Stimulated activated CD4-positive, alpha-beta T cell treated with anti-CD3 and anti-CD28 coated beads, Interleukin-12 subunit alpha, Interleukin-12 subunit beta, amount 100 ng/mL, for 4 hours (primary cell): ENCODE measurements at places on chromosomes 16 and 17.

DNA sequence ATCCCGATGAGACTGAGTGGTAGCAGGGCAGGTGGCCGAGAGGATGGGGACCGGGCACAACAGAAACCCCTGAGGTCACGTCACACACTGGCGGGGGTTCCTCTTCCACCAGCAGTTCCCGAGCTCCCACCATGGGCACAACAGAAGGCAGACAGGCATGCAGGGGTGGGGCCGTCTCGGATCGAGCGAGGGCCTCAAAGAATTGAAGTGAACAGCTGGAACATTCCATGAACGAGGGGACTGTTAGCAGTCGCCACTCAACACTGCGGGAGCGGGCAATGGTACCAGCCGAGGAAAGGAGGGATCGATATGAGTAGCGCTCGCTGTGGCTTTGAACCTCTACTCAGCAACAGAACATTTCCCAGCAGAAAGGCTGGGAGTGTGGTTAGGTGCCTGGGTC lies 5.3 kb downstream of the CEP131 start:
- no peak for DNase-seq

DNA sequence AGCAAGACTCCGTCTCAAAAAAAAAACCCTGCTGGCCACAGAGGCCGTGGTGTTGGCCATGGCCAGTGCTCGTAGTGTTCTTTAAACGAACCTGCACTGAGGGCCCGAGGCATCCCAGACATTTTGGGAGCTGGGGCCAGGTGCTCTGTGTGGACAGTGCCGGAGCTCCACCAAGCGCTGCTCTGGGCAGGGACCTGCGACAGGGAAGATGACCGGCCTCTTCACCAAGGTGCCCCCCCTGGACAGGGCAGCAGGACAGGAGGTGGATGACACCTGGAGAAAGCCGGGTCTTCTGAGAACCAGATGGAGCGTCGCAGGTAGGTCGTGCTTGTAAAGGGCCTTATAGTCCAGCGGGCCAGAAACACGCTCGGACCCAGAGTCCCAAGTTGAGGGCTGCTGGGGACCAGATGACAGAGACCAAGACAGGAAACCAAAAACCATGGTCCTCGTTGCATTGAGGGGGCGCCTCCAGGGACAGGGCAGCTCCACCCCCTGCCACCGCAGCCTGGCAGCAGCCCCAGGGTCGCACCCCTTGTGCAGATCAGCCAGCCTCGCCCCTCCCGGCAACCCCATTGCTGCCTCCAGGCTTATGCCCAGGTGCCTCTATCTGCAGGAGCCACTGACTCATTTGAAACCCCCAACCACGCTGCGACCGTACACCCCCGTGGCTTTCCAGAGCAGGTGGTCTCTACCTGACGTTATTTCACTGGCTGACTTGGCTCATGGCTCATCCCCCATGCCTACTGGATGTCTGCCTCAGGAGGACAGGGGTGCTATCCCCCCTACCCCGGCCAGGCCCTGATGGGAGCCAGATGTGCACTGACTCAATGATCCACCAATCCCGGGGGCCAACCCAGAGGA lies 4.2 kb upstream of the NTN3 start:
- DNase-seq, result no peak

DNA sequence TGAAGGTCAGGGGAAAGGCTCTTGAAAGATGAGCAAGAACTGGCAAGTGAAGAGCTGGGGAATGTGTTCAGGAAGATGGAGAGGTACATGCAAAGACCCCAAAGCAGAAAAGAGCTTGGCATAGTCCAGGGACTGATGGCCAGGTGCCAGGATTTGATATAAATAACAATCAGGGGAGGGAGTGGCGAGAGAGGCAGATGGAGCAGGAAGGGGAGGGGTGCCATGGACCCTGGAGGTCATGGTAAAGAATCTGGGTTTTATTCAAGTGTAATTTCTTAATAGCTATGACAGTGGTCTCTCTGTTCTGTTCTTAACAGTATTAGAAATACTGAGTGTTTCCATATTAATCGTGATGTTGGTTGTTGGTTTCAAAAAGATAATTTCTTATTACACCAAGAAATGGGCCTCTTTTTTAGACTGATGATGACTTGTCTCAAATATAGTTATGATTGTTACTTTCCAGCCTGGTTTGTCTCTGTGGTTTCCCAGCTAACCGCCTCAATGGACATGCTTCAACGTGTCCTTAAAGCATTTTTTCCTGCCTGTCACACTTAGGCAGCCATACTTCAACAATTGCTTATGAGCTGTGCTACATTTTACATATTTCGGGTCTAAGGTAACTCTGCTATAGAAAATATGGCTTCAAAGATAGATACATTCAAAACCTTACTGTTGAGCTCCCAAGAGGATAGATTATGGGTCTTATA lies 49.4 kb downstream of the MYH10 start:
- no peak for DNase-seq

GRCh38 chr17:36752096-36752888 lies 150.9 kb downstream of the MRM1 start:
- DNase-seq, result no peak

- DNase-seq, result no peak
Measured at GRCh38 chr16:68785715-68786114, 48.6 kb downstream of the CDH1 start.

GRCh38 chr17:16977932-16978331 lies 6.0 kb upstream of the TNFRSF13B start:
- no peak for DNase-seq

- DNase-seq, result no peak
Measured at GRCh38 chr17:3574231-3574630, 16.6 kb upstream of the TRPV3 start.

- DNase-seq, result no peak
Measured at GRCh38 chr16:12898551-12898950, 2.8 kb upstream of the SHISA9 start.

GRCh38 chr17:71760062-71760720 lies 360.6 kb upstream of the SOX9 start:
- no peak for DNase-seq

DNA sequence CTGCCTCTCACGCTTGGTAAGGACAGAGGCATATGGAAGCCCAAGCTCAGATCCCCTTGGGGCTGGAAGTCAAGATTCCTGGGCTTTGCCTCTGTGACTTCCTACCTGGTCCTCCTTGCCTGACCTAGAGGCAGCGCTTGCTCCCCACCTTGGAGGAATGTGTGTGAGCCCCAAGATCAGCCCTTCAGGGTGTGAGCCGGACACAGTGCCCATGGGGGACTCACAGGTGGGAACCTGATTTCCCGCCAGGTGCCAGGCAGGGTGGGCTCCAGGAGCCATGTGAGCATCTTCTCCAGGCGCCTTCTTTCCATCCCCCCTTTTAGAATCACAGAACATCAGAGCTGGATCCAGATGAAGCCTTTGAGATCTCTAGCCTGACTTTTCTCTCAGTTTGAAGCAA lies 10.2 kb downstream of the CD300LG start:
- no peak for DNase-seq

GRCh38 chr16:89645122-89645521 lies 12.4 kb downstream of the CHMP1A start:
- no peak for DNase-seq

GRCh38 chr17:17052462-17053221 lies 10.4 kb downstream of the MPRIP start:
- DNase-seq, result no peak

- no peak for DNase-seq
Measured at GRCh38 chr17:83024218-83024971, 55.0 kb upstream of the METRNL start.

DNA sequence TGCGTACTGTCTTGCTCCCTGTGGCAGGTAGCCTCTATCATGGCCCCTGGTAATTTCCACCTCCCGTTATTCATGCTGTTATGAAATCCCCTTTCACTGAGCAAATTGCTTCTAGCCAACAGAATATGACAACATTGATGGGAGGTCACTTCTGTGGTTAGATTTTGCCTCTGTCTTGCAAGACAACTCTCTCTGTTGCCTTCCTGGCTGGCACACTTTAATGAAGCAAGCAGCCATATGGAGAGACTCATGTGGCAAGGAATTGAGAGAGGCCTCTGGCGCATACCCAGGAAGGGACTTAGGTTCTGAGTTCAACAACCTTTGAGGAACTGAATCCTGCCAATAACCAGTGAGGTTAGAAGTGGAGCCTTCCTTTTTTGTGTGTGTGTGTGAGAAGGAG lies 51.8 kb upstream of the GPRC5B start:
- DNase-seq, result no peak

- no peak for DNase-seq
Measured at GRCh38 chr16:13453938-13454553, 465.9 kb upstream of the ERCC4 start.

DNA sequence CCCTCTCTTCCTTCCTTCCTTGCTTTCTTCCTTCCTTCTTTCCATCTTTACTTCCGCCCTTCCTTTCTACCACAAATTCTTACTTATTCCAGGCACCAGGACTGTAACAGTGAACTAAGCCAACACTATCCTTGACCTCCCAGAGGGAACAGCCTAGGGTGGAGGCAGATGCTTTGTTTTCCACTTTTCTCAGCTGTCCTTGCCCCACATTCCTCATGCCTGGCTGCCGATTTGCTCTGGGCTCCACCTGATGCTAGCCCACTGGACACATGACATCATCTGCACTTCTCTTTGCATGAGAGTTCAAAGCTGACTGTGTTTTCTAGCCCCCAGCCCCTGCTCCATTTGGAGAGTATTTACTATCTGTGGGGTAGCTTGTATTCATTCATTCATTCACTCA lies 283.0 kb downstream of the MAF start:
- no peak for DNase-seq

DNA sequence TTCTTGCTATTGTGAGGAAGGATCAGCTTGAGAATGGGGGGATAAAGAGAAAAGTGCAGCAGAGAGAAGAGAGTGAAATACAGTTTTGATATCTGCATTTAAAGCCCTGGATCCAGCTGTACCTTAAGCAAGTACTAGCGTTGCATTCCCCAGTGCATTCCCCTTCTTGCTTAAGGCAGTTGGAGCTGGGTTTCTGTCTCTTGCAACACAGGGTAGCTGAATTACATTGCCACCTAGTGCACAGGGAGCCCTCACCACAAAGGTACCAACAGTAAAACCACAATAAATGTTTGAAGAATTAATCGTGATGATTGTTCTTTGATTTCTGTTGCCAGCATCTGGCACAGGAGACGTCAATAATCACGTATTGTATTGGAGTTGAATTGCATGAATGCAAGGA lies 588.7 kb downstream of the RBFOX1 start:
- no peak for DNase-seq
